Mesenteric fat pad (tissue), 1 donor: ENCODE measurements at places on chromosomes 4 and X.

- DNase-seq, result no peak
Measured at GRCh38 chr4:100969925-100970324, 377.4 kb downstream of the PPP3CA start.

- DNase-seq, result no peak
Measured at GRCh38 chr4:39637586-39638353, 895 bp downstream of the SMIM14 start.

GRCh38 chrX:867966-868647 is 237.5 kb downstream of the SHOX start:
- DNase-seq, result no peak

DNA sequence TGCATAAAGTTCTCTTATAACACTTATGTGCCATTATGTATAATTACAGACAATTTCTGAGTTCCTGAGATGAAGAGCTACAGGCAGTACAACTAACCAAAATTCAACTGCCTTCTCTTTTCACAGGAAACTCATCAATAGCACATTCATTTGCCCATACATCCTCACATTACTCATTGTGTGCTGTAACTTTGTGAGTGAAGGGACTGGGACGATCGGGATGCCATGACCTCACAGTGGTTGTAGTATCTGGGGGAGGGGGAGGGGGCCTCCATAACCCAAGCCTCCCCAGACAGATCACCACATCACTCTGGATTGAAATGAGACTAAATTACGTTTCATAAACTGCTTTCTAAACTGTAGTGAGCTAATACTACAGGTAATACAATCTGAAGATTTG is 60.7 kb downstream of the ABCG2 start:
- DNase-seq, result no peak

DNA sequence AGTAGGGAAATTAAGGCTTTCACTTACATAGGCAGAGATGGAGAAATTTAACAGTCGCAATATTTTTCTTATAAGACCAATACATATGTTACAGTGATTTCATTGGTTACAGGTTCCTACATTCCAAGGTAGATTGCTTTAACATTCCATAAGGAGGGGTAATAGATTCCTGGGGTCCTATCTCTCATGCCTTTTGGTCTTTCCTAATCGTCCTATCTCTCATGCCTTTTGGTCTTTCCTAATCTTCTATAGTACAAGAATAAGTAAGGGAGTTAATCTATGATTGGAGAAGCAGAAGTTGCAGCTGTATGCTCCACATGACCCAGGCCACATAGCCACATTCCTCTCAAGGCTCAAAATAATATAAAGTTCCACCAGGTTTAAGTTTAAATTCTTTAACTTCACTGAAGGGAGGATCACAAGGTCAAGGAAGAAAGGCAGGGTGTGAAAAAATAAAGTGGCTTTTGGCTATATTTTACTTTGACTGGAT is 285.0 kb upstream of the BOD1L1 start:
- no peak for DNase-seq

GRCh38 chr4:152248347-152248746 is 287.5 kb downstream of the FBXW7 start:
- DNase-seq, result peak; percentile 60

DNA sequence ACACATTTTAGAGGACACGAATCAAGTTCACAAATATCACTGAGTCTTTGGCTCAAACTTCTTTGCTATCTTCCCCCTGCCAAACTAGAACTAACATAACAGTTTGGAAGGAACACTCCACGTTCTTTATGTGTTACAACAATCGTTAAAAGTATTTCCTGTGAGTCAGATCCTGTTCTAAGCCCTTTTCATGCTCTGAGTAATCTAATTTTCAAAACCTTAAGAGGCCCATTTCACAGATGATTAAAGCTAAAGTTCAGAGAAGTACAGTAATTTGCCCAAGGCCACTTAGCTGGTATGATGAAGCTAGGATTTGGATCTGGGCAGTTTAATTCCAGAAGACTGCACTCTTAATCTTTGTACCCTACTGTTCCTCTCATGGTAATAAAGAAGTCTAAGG is 854.4 kb upstream of the INTU start:
- DNase-seq, result no peak

GRCh38 chrX:143058120-143058519 is 32.4 kb downstream of the SPANXN4 start:
- DNase-seq, result no peak

GRCh38 chr4:87982036-87982435 is 6.5 kb downstream of the SPP1 start:
- DNase-seq, result no peak

GRCh38 chr4:101777431-101777830 is 13.1 kb upstream of the BANK1 start:
- DNase-seq, result no peak

DNA sequence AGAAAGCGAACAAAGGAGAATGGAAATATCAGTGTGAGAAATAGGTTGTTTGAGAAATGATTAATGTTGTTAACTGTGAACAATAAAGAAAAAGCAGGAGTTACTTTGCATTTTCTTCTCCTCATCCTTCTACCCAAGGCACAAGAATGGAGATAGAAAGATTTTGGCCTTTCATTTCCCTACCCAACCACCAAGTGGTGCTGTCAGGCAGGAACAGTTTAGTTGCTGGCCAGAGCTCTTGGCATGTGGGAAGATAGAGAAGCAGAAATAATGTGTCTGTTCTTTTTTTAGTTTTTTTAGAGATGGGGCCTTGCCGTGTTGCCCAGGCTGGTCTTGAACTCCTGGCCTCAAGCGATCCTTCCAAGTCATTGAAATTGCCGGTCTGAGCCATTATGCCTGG is 12.8 kb downstream of the HOPX start:
- no peak for DNase-seq

DNA sequence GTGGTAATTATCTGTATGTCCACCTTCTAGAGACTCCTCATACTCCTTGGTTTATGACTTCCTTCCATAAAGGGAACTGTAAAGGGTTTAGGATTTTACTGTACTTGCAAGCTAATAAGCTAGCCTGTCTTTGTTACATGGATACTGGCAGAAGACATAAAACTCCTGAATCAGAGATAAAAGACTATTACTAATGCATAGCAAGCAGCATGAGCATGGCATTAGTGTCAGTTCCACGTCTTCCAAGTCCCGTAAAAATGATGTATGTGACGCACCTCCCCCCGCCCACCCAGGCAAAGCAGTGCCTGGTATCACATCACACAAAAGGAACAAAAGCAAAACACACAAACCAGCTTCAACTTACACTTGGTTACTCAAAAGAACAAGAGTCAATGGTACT is 71.0 kb downstream of the SLC10A6 start:
- DNase-seq, result no peak

GRCh38 chr4:33160126-33160525 is 2440.0 kb downstream of the PCDH7 start:
- DNase-seq, result no peak
